ENCODE measurements at places on chromosomes 7 and 10. TPM values are rescaled to one million over a fixed set of nuclear protein-coding genes. Genes with fewer than 3 reads are reported as not detected.

Gene SFTPD
- total RNA-seq: not detected

Gene OR13A1
- total RNA-seq: not detected

Gene CTAGE4
- 2.0 TPM for total RNA-seq

Gene OR2A42
- total RNA-seq: not detected

Gene CHAT
- total RNA-seq: not detected

Gene TMEM270
- not detected for total RNA-seq

Gene BCCIP
- 28.8 TPM for total RNA-seq

Gene BEND7
- 1.0 TPM for total RNA-seq

Gene PEX1
- 16.5 TPM for total RNA-seq

Gene TNKS2
- total RNA-seq: 56.0 TPM

Gene FEZF1
- not detected for total RNA-seq

Gene VSIR
- total RNA-seq: 15.1 TPM
